ENCODE measurements at places on chromosomes 1 and 21.

DNA sequence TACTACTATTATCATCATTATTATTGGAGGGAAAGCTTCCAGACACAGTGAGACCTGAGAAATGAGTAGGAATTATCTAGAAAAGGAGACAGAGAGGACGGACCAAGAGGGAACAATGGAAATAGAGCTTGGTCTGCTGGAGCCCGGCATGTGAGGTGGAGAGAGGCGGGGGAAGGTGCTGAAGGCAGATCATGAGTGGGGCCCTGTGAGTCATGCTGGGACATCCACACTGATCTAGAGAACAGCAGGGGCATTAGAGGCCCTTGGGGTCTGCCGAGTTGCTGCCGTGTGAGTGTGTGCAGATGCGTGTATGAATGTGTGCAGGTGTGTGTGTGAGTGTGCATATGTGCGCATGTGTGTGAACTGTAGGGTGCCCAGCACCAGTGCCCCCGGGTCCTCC, 65.7 kb downstream of the TMCO4 start:
- DNase-seq = no peak
- H3K27me3 ChIP-seq = no peaks in the 10 kb centered on the region
- H3K4me1 ChIP-seq = no peaks in the 10 kb centered on the region

GRCh38 chr21:39984286-39984991, 117.2 kb downstream of the PCP4 start:
- no peaks in the 10 kb centered on the region for H3K27me3 ChIP-seq
- no peaks in the 10 kb centered on the region for H3K4me1 ChIP-seq
- H3K27ac ChIP-seq = no peak overlapping the region
- no peaks in the 10 kb centered on the region for H3K36me3 ChIP-seq

- peaks cover 22% of the 10 kb centered on the region for H3K4me1 ChIP-seq
- no peak for DNase-seq
- no peak overlapping the region for H3K4me3 ChIP-seq
- H3K27me3 ChIP-seq = no peaks in the 10 kb centered on the region
- H3K27ac ChIP-seq = no peak overlapping the region
Observed at GRCh38 chr1:27464926-27465647, 24.9 kb downstream of the WASF2 start.

- H3K27me3 ChIP-seq = peaks cover 7% of the 10 kb centered on the region
- DNase-seq = no peak
- peak overlapping the region; percentile 76 for H3K4me3 ChIP-seq
- no peaks in the 10 kb centered on the region for H3K36me3 ChIP-seq
Observed at GRCh38 chr1:84301785-84302385, 377 bp downstream of the SAMD13 start.

GRCh38 chr1:160605792-160606479, 26.6 kb upstream of the CD84 start:
- peak overlapping the region; percentile 60 for H3K27ac ChIP-seq
- DNase-seq = no peak
- H3K27me3 ChIP-seq = no peaks in the 10 kb centered on the region
- peaks cover 46% of the 10 kb centered on the region for H3K4me1 ChIP-seq

DNA sequence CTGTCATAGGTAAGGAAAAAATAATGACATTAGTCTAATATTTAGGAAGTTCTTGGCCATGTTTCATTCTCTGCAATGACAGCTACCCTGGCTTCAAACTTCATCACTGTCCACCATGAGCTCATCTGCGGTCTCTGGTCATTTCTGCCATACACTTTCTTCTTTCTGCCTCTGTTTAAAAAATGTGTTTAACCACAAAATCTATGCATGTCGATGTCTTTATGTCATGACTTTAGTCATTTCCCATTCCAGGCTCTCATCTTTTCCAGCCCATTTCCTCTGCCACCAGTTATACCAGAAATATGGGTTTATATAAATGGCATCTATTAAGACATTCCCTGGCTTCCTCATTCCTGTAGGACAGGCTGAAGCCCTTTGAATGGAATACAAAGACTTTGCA, 68.5 kb upstream of the DUSP10 start:
- peaks cover 4% of the 10 kb centered on the region for H3K27me3 ChIP-seq
- H3K4me3 ChIP-seq = no peak overlapping the region
- no peak for DNase-seq
- H3K4me1 ChIP-seq = peaks cover 41% of the 10 kb centered on the region
- H3K27ac ChIP-seq = peak overlapping the region; percentile 81
- H3K36me3 ChIP-seq = no peaks in the 10 kb centered on the region

DNA sequence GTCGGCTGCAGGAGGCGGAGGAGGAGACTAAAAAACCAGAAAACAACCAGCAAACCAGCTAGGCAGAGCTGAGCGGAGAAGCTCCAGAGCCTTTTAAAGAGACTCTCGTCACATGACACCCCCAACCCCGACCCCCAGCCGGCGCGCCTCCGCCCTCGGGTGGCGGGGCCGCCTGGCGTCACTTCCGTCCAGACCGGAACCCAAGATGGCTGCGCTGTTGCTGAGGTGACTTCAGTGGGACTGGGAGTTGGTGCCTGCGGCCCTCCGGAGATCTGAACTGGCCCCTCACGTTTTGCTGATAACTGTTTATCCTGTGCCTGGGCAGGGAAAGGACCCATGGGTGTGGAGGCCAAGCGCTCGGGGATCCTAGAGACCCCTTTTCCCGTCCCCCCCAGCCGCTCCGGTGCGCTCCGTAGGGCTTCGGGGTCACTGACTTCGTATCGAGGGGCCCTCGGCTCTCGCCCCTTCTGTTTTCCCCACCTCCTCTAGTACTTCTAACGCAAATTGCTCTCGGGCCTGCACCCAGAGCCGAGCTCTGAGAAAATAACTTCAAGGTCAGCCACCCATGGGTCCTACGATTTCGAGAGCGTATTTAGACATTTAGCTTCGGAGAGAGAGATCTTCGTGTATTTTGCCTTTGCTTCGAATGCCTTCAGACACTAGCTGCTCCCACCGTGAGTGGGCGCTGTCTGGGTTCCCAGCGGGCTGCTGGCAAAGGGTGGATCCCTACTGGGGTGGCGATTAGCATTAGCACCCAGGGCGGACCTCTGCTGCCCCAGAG, at the start of gene SDHC:
SDHC (plus strand) TSS at position 181 of the 781 bp plus-strand sequence; CDS start at position 206, 25 bp downstream.
- H3K4me1 ChIP-seq = peaks cover 25% of the 10 kb centered on the region
- H3K27me3 ChIP-seq = peaks cover 2% of the 10 kb centered on the region
- peak; percentile 85 for DNase-seq
- peak within 1 kb of the TSS; percentile 93 for H3K27ac ChIP-seq
- H3K4me3 ChIP-seq = peak within 1 kb of the TSS; percentile 98

- H3K27me3 ChIP-seq = no peaks in the 10 kb centered on the region
- H3K27ac ChIP-seq = no peak overlapping the region
- no peaks in the 10 kb centered on the region for H3K4me1 ChIP-seq
- no peak for DNase-seq
- H3K4me3 ChIP-seq = no peak overlapping the region
Observed at GRCh38 chr1:177824508-177824982, 145.3 kb downstream of the SEC16B start.

DNA sequence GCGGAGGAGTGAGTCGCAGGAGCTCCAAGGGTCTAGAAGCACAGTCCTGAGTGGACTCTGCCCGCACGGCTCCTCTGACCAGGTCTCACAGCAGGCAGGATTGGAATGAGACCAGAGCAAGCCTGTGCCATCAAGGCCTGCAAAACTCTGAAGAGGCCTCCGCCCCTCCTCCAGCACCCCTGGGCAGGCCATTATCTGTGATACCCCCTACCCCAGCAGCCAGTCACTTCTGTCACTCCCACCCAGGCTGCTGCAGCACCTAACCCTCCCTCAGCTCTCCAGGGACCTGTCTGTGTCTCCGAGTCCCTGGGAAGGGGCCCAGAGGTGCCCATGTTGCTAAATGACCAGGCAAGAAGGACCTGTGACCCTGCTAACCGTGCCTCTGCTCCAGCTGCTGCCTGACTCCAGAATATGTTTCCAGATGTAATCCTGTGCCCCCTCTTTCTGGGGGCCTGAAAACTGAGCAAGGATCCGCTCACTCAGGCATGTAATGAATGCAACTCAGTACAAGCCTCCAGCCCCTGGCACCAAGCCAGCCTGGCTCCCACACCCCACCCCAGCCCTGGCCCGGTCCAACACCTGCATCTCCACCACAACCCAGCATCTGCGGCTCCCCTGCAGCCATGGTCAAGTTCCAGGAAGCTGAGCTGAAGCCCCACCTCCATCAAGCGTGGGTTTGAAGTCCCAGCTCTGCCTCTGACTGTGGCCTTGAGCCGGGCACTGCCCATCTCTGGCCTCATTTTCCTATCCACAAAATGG, 22.1 kb upstream of the COL16A1 start:
- no peaks in the 10 kb centered on the region for H3K4me1 ChIP-seq
- H3K36me3 ChIP-seq = no peaks in the 10 kb centered on the region
- peaks cover 1% of the 10 kb centered on the region for H3K27me3 ChIP-seq
- no peak for DNase-seq

- H3K27ac ChIP-seq = peak within 1 kb of the TSS; percentile 96
- H3K4me3 ChIP-seq = peak within 1 kb of the TSS; percentile 96
- H3K27me3 ChIP-seq = no peaks in the 10 kb centered on the region
- peak; percentile 64 for DNase-seq
Observed at GRCh38 chr1:155173478-155174323, at the start of gene TRIM46. TRIM46 (plus strand) TSS chr1:155173849; CDS start chr1:155173967, 118 bp downstream.

- H3K27me3 ChIP-seq = no peaks in the 10 kb centered on the region
- H3K36me3 ChIP-seq = no peaks in the 10 kb centered on the region
- no peak overlapping the region for H3K4me3 ChIP-seq
- peaks cover 16% of the 10 kb centered on the region for H3K4me1 ChIP-seq
- no peak overlapping the region for H3K27ac ChIP-seq
Observed at GRCh38 chr1:246462986-246463385, 44.1 kb downstream of the SMYD3 start.

- H3K4me3 ChIP-seq = no peak overlapping the region
- peaks cover 44% of the 10 kb centered on the region for H3K36me3 ChIP-seq
- H3K4me1 ChIP-seq = peaks cover 42% of the 10 kb centered on the region
- no peak overlapping the region for H3K27ac ChIP-seq
Observed at GRCh38 chr1:100415498-100415778, 63.1 kb downstream of the CDC14A start.

- no peaks in the 10 kb centered on the region for H3K36me3 ChIP-seq
- no peak overlapping the region for H3K4me3 ChIP-seq
- no peak for DNase-seq
- H3K27me3 ChIP-seq = peaks cover 19% of the 10 kb centered on the region
Observed at GRCh38 chr1:200774735-200775444, 36.2 kb downstream of the CAMSAP2 start.

DNA sequence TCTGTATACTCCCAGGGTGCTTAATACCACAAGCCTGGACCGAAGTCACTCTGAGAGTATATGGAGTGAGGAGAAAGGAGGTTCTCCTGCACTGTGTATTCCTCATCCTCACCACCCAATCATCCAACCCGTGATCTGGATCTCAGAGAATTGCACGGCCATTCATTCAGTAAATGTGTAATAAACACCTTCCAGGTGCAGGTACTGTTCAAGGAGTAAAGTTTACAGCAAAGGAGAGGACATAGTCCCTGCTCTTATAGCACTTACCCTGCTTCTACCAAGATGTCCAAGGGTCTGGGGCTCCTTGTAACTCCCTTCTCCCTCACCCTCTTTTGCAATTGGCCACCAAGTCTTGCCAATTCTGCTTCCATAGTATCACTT, 139.2 kb upstream of the JUN start:
- no peak for DNase-seq
- peak overlapping the region; percentile 59 for H3K27ac ChIP-seq
- H3K4me3 ChIP-seq = no peak overlapping the region
- H3K36me3 ChIP-seq = no peaks in the 10 kb centered on the region

GRCh38 chr1:55555956-55556725, 341.0 kb upstream of the USP24 start:
- DNase-seq = no peak
- H3K27ac ChIP-seq = no peak overlapping the region
- H3K27me3 ChIP-seq = no peaks in the 10 kb centered on the region
- H3K4me3 ChIP-seq = no peak overlapping the region

DNA sequence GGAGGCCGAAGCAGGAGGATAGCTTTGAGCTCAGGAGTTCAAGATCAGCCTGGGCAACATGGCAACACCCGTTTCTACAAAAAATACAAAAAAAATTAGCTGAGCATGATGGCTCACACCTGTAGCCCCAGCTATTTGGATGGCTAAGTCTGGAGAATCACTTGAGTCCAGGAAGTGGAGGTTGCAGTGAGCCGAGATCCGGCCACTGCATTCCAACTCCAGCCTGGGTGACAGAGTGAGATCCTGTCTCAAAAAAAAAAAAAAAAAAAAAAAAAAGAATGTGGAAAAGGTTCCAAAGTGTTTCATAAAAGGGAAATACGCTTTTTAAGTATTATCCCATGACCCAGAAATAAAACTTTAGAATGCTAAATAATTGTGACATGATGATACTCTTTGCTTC, 8.0 kb downstream of the S1PR1 start:
- H3K36me3 ChIP-seq = peaks cover 47% of the 10 kb centered on the region
- H3K4me1 ChIP-seq = peaks cover 42% of the 10 kb centered on the region
- no peak overlapping the region for H3K4me3 ChIP-seq
- no peak overlapping the region for H3K27ac ChIP-seq

DNA sequence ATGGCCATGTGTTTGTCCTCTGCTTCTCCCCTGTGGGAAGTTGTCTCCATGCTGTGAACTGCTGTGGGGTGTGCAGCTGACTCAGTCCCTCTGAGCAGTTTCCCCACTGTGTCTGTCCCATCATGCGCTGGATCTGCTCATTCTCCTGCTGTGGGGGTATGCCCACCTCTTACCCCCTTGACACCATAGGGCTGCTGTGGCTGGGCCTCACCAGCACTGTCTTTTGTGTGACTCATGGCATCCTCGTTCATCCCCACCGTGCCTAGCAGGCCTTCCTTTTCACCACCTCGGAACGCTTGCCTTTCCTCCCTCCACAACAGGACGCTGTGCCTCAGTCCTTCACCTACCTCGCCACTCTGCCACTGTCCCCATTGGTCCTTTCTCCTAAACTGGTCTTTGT, 27.3 kb downstream of the VANGL2 start:
- peak overlapping the region; percentile 4 for H3K27ac ChIP-seq
- no peak overlapping the region for H3K4me3 ChIP-seq
- no peaks in the 10 kb centered on the region for H3K27me3 ChIP-seq
- no peak for DNase-seq

- no peaks in the 10 kb centered on the region for H3K27me3 ChIP-seq
- no peak for DNase-seq
- H3K27ac ChIP-seq = no peak overlapping the region
- no peaks in the 10 kb centered on the region for H3K36me3 ChIP-seq
- H3K4me1 ChIP-seq = no peaks in the 10 kb centered on the region
Observed at GRCh38 chr1:218401441-218401997, 56.4 kb downstream of the TGFB2 start.

DNA sequence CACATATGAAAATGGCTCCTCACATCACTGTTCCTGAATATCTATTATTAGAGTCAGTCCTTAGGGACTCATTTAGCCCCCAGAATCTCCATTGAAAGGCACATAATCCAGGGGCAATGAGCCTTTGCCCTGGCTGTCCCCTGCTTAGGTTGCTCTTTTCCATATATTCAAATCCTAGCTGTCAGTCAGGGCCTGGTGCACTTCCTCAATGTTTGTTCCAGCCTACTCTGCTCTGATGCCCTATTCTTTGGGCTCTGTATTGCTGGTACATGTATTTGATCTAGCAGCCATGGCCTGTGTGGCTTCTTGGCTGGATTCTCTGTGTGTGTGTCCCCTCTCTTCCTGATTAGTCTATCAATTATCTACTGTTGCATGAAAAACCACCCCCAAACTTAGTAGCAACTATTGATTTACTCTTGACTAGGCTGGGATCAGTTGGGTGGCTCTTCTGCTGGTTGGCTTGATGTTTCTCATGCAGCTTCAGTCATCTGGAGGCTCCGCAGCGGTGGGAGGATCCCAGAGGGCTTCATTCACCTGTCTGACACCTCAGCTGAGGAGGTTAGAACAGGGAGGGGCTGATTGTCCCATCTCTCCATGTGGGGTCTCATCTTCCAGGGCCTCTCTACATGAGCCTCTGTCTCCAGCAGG, 107.5 kb downstream of the DTL start:
- H3K4me1 ChIP-seq = peaks cover 2% of the 10 kb centered on the region
- H3K36me3 ChIP-seq = peaks cover 10% of the 10 kb centered on the region
- H3K27ac ChIP-seq = no peak overlapping the region
- H3K27me3 ChIP-seq = no peaks in the 10 kb centered on the region
